LNCaP clone FGC (cell line): ENCODE measurements at places on chromosomes 1 and 21.

- DNase-seq = no peak
Observed at GRCh38 chr1:185674201-185674600, 60.0 kb upstream of the HMCN1 start.

- no peak for DNase-seq
Observed at GRCh38 chr1:59419361-59420140, 122.7 kb downstream of the FGGY start.

DNA sequence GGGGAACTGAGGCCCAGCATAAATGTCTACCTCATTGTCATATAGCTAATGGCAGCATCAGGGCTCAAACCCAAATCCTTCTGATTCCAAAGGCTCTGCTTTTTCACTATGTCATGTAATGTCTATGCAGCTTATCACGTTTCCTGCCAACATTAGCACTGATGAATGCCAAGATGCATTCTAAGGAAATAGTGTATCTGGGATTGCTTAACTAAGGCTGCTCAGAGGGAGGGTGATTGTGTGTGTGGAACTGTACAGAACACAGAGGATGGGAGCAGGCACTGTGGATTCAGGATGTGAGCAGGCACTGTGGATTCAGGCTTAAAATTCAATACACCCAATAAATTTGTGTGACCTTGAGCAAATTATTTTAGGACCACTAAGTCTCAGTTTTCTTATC, 456.4 kb upstream of the DEPDC1 start:
- DNase-seq = no peak

GRCh38 chr1:168623003-168623828, 46.8 kb downstream of the XCL1 start:
- no peak for DNase-seq

DNA sequence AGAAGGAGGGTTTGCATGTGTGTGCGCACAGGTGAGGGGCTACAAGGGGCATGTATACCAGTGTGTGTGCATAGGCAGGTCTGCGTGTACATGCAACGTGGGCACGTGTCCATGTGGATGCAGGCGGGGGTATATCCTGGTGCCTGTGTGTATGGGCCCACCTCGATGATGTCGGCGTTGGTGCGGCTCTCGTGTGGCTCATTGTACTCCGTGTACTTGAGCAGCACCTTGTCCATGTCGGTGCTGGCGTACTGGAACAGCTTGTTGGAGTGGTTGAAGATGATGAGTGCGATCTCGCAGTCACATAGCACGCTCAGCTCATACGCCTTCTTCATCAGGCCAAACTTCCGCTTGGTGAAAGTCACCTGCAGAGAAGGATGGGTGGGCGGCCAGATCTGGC, 18.3 kb downstream of the MEF2D start:
- DNase-seq = no peak
